ENCODE measurements at places on chromosomes 4 and X.
A peak's percentile ranks its signal among the peaks of the same experiment; 100 is the strongest.

DNA sequence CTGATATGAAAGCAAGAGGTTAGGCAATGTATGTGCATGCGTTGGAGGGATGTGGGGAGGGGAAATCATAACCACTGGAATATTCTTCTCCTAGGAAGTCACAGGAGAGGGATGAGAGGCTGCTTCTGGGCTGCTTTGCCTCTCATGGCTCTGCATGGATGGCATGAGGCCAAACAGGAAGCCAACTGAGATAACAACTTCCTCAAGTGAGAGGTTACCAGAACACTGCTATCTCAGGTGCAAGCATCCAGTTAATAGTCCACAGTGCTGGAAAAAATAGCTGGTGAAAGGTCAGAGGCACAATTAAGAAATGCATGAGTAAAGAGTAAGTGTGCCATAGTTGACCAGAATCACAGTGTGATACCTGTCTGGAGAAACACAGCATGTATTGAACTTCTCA, 113.3 kb downstream of the ELOVL6 start:
- DNase-seq = no peak

GRCh38 chrX:8179656-8180055, 8.6 kb upstream of the VCX2 start:
- DNase-seq = no peak

GRCh38 chrX:56268888-56269287, 36.7 kb downstream of the KLF8 start:
- DNase-seq = no peak

DNA sequence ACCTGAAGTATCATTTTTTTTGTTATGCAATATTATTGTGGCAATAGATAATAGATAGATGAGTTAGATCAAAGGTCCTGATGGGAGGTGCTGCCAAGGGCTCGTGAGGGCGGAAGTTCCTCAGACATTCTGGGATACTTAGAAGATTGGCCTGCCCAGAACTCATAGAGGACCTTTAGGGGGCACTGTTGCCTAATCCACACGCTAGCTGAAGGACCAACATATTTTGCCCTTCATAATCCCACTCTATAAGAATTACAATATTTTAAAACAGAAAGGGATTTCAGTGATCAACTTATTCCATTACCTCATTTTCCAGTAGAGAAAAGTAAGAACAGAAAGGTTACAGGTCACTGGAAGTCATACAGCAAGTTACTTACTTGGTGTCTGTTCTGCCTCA, 22.9 kb upstream of the COX7B2 start:
- peak; percentile 1 for DNase-seq

- no peak for DNase-seq
Observed at GRCh38 chrX:40008791-40009461, 88.8 kb downstream of the BCOR start.

All from HTR-8/SVneo (cell line).